Vagina (tissue), 2 donors: ENCODE measurements at places on chromosomes 16 and 17.

- DNase-seq: no peak
Observed at GRCh38 chr16:68416057-68417046, 32.0 kb downstream of the SMPD3 start.

- no peak for DNase-seq
Observed at GRCh38 chr16:30032083-30032819, 1.2 kb upstream of the TLCD3B start.

DNA sequence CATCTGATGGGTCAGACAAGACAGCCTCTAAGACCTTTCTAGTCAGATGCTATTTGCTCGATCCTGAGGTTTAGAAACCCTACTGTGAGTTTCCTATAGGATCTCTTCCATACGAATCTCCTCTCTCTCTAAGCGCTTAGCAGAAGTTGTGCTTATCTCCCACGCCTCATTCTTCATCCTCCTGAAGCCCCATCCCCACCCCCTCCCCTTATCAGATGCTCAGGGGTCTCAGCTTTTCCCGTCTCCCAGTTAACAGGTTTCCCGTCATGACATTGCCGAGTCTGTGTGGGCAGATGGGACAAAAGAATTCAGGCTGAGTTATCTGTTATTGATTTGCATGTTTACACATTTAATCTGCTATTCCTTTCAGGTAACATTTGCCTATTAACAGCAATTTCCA, 99.0 kb upstream of the PIRT start:
- DNase-seq: no peak

GRCh38 chr17:14125518-14126137, 56.3 kb downstream of the COX10 start:
- DNase-seq: no peak

DNA sequence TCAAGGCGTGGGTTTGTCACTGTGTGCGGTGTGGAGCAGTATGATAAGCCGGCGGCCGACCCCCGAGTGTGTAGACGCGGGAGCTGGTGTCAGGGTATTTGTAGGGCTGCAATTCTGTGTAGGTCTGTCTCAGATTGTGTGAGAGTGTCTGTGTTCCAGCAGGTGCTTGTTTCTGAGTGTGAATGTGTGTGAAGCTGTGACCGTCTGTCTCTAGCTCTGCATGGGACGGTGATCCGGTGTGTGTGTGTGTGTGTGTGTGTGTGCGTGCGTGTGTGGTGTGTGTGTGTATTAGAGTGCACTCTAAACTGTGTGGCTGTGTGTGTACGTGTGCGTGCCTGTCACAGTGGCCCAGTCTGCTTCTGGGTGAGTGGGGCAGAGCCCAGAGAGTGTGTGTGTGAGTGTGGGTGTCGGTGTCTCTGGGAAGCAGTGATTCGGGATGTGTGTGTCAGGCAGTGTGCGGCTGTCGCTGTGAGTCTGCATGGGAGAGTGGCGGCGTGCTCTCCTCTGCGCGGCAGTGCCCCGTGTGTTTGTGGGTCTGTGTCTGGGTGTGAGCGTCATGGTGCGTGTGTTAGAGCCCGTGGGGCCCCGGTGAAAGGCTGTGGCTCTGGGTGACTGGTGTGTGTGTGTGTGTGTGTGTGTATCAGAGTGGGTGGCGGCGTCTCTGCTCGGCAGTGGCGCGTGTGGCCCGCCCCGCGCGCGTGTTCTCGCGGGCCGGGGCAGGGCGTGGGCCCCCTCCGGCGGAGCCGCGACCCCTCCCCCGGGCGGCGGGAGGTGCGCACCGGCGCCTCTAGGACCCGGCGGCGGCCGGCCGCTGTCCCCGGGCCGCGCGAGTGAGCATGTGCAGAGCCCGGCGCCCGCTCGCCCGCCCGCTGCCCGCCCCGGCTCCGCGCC, at the start of gene WSCD1:
TSS of gene WSCD1 (plus strand) at position 841 of the 891 bp plus-strand sequence. CDS start 10,280 bp downstream, outside the sequence.
- DNase-seq: no peak
